ENCODE measurements at places on chromosomes 5 and 9. TPM values are rescaled to one million over a fixed set of nuclear protein-coding genes. Genes with fewer than 3 reads are reported as not detected.

DNA sequence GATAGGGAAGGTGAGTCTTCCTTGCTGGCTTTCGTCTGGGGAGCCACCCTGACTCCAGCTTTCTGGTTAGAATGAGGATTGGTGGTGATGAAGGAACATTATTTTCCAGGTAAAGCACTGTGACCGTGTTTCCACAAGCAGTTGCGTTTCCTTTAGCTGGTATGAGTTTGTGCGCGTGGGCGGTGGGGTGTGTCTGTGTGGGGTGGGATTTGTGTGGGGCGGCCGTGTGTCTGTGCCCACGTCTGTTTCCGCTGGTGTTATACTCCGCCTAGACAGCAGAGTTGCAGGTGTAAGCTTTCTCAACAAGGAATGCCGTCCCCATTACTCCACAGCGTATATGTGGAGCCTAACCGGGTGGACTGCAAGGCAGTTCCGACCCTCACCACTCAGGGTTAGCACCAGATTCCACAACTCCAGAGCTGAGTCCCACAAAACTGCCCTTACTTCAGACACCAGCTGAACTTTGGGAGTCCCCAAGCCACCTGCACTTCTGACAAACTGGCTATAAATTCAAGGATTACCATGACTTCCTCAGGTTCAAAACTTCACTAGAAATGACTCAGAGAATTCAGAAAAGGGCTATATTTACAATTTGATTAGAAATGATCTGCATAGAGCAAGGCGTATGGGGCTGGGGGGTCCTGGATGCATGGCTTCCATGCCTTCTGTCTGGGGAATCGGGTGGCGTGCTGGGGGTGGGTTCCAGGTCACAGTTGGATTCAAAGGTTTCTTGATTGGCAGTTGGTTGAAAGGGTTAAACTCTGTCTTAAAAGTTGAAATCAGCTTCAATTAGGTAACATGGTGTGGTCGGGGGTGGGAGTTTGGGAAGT, 29.8 kb downstream of the PROP1 start:
- H3K4me1 ChIP-seq = no peaks in the 10 kb centered on the region
- DNase-seq = no peak
- no peaks in the 10 kb centered on the region for H3K27me3 ChIP-seq
- no peak overlapping the region for H3K4me3 ChIP-seq

- no peak overlapping the region for H3K4me3 ChIP-seq
- H3K27ac ChIP-seq = no peak overlapping the region
- H3K36me3 ChIP-seq = no peaks in the 10 kb centered on the region
These were observed 147.6 kb downstream of the ROR2 start for GRCh38 chr9:91802391-91802790.

- H3K27ac ChIP-seq = no peak overlapping the region
- no peaks in the 10 kb centered on the region for H3K36me3 ChIP-seq
- H3K27me3 ChIP-seq = no peaks in the 10 kb centered on the region
- DNase-seq = no peak
- H3K4me3 ChIP-seq = no peak overlapping the region
- no peaks in the 10 kb centered on the region for H3K4me1 ChIP-seq
These were observed 151.1 kb upstream of the ERCC6L2 start for GRCh38 chr9:95724253-95724991.

DNA sequence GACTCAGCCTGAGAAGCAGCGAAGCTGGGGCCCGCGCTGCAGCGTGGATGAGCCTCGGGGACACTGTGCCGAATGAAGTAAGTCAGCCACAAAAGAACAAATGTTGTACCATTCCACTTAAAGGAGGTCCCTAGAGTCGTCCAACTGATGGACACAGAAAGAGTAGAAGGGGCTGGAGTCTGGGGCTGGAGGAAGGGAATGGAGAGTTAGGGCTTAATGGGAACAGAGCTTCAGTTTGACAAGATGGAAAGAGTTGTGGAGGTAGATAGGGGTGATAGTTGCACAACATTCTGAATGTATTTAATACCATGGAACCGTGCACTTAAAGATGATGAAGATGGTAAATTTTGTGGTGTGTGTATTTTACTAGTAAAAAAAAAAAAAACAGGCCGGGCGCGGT, 119.9 kb downstream of the EHMT1 start:
- no peaks in the 10 kb centered on the region for H3K36me3 ChIP-seq
- DNase-seq = no peak
- no peak overlapping the region for H3K27ac ChIP-seq
- H3K27me3 ChIP-seq = no peaks in the 10 kb centered on the region
- H3K4me3 ChIP-seq = no peak overlapping the region

GRCh38 chr9:101030086-101030391, 1.5 kb downstream of the PLPPR1 start:
- no peak for DNase-seq
- H3K27me3 ChIP-seq = no peaks in the 10 kb centered on the region
- no peaks in the 10 kb centered on the region for H3K36me3 ChIP-seq
- peaks cover 10% of the 10 kb centered on the region for H3K4me1 ChIP-seq
- H3K27ac ChIP-seq = no peak overlapping the region
- H3K4me3 ChIP-seq = no peak overlapping the region

GRCh38 chr5:153050496-153051179, 439.8 kb upstream of the GRIA1 start:
- H3K4me3 ChIP-seq = no peak overlapping the region
- H3K27ac ChIP-seq = no peak overlapping the region
- DNase-seq = no peak
- no peaks in the 10 kb centered on the region for H3K36me3 ChIP-seq

- no peak overlapping the region for H3K4me3 ChIP-seq
- no peak for DNase-seq
- no peaks in the 10 kb centered on the region for H3K36me3 ChIP-seq
- H3K27me3 ChIP-seq = no peaks in the 10 kb centered on the region
- H3K27ac ChIP-seq = no peak overlapping the region
These were observed 19.0 kb upstream of the BARX1 start for GRCh38 chr9:93974151-93974550.

- H3K36me3 ChIP-seq = no peaks in the 10 kb centered on the region
- H3K27ac ChIP-seq = no peak overlapping the region
- H3K4me1 ChIP-seq = no peaks in the 10 kb centered on the region
- no peak for DNase-seq
These were observed 39.1 kb downstream of the SHLD3 start for GRCh38 chr5:65663804-65664521.

- H3K4me3 ChIP-seq = no peak overlapping the region
- H3K27ac ChIP-seq = no peak overlapping the region
- DNase-seq = peak; percentile 79
- peaks cover 15% of the 10 kb centered on the region for H3K4me1 ChIP-seq
- no peaks in the 10 kb centered on the region for H3K27me3 ChIP-seq
These were observed 47.5 kb upstream of the SH3PXD2B start for GRCh38 chr5:172501708-172502320.

GRCh38 chr9:3830291-3830690, 304.5 kb upstream of the RFX3 start:
- peaks cover 8% of the 10 kb centered on the region for H3K4me1 ChIP-seq
- DNase-seq = no peak

GRCh38 chr9:104779334-104779733, 15.4 kb downstream of the NIPSNAP3B start:
- peaks cover 25% of the 10 kb centered on the region for H3K36me3 ChIP-seq
- no peak for DNase-seq
- H3K4me3 ChIP-seq = no peak overlapping the region

DNA sequence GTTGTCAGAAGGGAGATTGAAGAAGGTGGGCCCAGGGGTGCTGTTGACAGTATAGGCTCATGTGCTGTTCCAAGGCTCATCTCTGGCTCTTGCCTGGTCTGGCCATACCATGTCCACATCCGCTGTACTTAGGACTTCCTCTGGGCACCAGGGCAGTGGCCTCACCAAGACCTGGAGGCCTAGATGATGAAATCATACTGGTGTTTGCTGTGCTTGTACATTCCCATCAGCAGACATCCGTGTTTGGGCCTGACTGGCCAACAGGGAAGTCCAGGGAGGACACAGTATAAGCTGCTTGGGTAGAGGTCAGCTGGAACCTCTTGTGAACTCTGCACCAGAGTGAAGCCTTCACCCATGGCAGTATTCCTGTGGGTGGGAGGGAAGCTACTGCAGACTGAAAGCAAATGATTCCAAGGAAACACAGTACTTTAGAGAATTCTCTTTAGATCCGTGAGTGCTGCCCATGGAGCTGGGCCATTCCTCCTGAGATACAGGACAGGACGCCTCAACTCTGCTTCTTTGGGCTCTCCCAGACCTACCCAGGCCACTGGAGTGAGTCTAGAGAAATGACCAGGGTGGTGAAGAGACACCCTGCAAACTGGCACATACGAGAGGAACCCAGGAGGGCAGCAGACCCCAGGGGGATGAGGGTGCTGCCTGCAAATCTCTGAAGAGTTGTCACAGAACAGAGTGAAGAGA, 22.5 kb downstream of the POLR1E start:
- no peak overlapping the region for H3K4me3 ChIP-seq
- peaks cover 11% of the 10 kb centered on the region for H3K36me3 ChIP-seq
- no peak overlapping the region for H3K27ac ChIP-seq
- H3K4me1 ChIP-seq = no peaks in the 10 kb centered on the region
- no peaks in the 10 kb centered on the region for H3K27me3 ChIP-seq

DNA sequence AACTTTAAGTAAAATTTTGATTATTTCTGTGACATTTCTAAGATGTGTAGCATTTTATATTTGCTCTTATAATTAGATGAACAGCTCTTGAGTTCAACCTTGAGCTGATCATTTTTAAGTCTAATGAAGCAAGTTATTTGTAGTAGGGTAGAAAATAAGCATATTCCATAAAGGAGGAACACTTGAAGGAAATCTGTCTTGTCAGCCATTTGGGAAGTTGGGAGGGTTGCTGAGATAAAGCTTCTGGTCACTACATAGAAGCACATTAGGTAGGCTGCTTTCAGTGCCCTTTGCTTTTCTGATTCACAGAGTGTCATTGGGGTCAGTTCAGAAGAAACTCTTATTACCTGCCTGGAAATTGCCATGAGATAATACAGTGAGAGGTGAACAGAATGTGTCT, 44.1 kb downstream of the SEC24A start:
- H3K4me1 ChIP-seq = no peaks in the 10 kb centered on the region
- H3K27me3 ChIP-seq = no peaks in the 10 kb centered on the region
- no peak for DNase-seq
- H3K27ac ChIP-seq = no peak overlapping the region
- no peaks in the 10 kb centered on the region for H3K36me3 ChIP-seq
- no peak overlapping the region for H3K4me3 ChIP-seq

- peaks cover 7% of the 10 kb centered on the region for H3K4me1 ChIP-seq
- no peaks in the 10 kb centered on the region for H3K36me3 ChIP-seq
- DNase-seq = no peak
- no peaks in the 10 kb centered on the region for H3K27me3 ChIP-seq
- no peak overlapping the region for H3K27ac ChIP-seq
These were observed 67.1 kb upstream of the HSPB3 start for GRCh38 chr5:54388409-54388808.

- no peak overlapping the region for H3K27ac ChIP-seq
- no peak overlapping the region for H3K4me3 ChIP-seq
- DNase-seq = no peak
- H3K4me1 ChIP-seq = no peaks in the 10 kb centered on the region
- H3K36me3 ChIP-seq = no peaks in the 10 kb centered on the region
- no peaks in the 10 kb centered on the region for H3K27me3 ChIP-seq
These were observed 984.4 kb upstream of the WWC1 start for GRCh38 chr5:167307042-167307441.

DNA sequence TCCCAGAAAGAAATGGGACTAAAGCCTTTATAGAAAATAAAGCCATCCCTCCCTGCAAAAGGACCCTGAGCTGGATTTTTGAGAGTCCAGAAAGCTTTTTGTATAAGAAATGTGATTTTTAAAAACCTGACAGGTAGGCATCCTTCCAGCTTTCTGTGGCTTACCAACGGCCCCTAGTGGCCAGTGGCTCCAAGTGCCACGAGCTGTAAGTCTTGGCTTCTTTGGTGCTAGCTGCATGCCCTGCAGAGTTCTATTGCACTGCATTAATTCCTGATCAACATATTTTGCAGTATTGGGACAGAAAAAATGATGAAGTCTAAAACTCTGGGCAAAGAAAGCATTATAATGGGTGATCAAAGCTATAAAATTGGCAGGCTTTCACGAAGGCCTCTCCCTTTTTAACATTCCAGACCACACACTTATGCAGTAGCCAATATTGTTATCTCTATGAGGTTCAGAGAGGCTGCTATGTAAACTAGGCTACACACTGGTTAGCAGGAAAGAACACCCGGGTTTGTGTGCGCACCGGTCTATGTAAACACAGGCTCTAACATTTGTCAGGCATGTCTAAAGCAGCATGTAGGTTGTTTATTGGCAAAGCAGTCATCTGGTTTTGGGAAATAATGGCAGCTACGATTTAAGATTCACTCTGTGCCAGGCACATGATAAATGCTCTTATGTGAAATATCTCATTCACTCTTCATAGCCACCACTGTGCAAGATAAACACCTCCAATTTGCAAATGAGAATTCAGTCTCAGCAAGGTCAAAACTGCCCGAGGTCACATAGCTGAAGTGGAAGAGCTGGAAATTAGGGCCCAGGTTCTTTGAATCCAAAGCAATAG, 55.2 kb downstream of the NMUR2 start:
- no peak overlapping the region for H3K4me3 ChIP-seq
- H3K36me3 ChIP-seq = no peaks in the 10 kb centered on the region
- H3K27me3 ChIP-seq = no peaks in the 10 kb centered on the region
- H3K27ac ChIP-seq = no peak overlapping the region

DNA sequence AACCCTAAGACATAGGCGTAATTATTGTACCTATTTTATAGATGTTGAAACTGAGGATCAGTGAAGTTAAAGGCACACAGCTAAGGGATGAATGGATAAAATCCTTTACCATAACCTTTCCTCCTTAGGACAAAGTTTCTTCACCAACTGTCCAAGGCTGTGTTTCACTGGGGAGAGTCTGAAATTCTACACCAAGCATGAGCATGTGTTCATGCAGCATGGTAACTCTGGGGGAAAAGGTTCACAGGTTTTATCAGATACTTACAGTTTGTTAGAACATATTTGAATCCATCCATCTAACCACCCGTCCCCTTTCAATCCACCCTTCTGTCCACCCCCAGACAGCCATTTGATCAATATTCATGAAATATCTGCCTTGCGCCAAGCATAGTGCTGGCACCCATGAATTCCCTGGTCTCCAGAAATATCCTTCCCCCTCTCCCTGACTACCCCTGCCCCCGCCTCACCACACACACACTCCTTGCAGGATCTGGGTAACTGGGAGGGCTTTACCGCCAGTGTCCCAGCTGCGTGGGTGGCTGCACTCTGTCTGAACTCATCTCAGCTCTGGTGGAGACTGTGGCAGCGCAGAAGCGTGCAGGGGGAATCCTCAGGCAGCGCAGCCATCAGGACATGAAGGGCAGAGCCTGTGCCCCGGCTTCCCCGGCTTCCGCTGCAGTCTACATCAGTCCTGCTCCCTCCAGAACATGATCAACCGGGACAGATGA, 6.3 kb upstream of the KCNIP1 start:
- no peaks in the 10 kb centered on the region for H3K4me1 ChIP-seq
- no peaks in the 10 kb centered on the region for H3K36me3 ChIP-seq
- no peaks in the 10 kb centered on the region for H3K27me3 ChIP-seq
- no peak overlapping the region for H3K4me3 ChIP-seq
- H3K27ac ChIP-seq = no peak overlapping the region

The RANBP17 gene
- total RNA-seq = 5.4 TPM

The C9orf50 gene
- total RNA-seq = not detected

The NR2F1 gene
- 97.2 TPM for total RNA-seq

The SLCO6A1 gene
- total RNA-seq = not detected

The NR3C1 gene
- total RNA-seq = 46.7 TPM
